ENCODE measurements at places on chromosomes 2 and 18. TPM values are rescaled to one million over a fixed set of nuclear protein-coding genes. Genes with fewer than 3 reads are reported as not detected.

LRP1B gene
- total RNA-seq: 0.46 TPM

TMEM200C gene
- total RNA-seq: 0.20 TPM

RESP18 gene
- not detected for total RNA-seq

DNA sequence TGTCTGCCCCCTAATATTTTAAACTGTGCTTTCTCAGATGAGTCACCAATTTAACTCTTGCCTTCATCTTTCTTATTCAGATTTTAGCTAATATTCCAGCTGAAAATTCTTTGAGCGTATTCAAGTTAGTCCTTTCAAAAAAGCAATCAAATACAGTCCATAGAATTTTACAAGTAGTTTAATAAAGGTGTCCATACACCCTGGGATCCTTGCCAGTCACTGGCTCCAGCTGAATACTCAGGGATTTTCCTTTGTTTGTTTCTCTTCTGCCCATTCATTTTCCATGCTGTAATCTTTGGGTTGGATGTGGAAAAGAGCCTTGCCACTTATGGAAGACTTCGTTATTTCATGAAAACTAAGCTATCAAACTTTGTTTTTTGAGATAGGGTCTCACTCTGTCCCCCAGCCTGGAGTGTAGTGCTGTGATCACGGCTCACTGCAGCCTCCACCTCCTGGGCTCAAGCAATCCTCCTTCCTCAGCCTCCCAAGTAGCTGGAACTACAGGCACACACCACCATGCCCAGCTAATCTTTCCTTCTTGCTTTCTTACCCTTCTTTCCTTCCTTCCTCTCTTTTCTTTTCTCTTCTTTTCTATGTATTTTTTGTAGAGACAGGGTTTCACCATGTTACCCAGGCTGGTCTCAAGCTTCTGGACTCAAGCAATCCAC lies 34.0 kb downstream of the VSNL1 start:
- H3K4me1 ChIP-seq: no peaks in the 10 kb centered on the region
- H3K4me3 ChIP-seq: no peak overlapping the region
- no peak overlapping the region for H3K27ac ChIP-seq
- H3K36me3 ChIP-seq: no peaks in the 10 kb centered on the region
- DNase-seq: no peak
- no peaks in the 10 kb centered on the region for H3K27me3 ChIP-seq

- no peaks in the 10 kb centered on the region for H3K27me3 ChIP-seq
- H3K4me3 ChIP-seq: no peak overlapping the region
- H3K27ac ChIP-seq: no peak overlapping the region
- DNase-seq: no peak
Observed at GRCh38 chr2:99496021-99496420, 6.2 kb upstream of the REV1 start.

- H3K4me3 ChIP-seq: no peak overlapping the region
- H3K27me3 ChIP-seq: no peaks in the 10 kb centered on the region
- no peak for DNase-seq
- no peak overlapping the region for H3K27ac ChIP-seq
Observed at GRCh38 chr2:234462218-234462992, 34.5 kb downstream of the ARL4C start.

DNA sequence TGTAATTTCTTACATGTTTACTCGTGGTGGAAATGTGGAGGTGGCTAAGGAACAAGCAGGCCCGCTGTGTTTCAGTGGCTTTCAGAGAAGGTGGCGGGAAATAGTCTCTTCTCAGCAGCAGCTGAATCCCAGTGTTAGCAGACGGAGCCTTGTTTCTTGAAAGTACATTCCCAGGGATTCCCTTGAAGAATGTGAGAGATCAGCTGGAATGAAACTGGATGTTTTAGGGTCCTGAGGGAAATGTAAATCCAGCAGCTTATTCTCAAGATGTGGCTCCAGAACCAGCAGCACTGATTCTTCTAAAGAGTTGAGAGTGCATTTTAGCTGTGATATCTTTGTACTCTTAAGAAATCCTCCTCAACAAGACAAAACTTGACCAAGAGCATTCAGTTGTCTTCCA lies 59.1 kb downstream of the CDC42EP3 start:
- no peak for DNase-seq
- no peaks in the 10 kb centered on the region for H3K36me3 ChIP-seq
- H3K4me1 ChIP-seq: peaks cover 14% of the 10 kb centered on the region
- no peak overlapping the region for H3K27ac ChIP-seq
- no peak overlapping the region for H3K4me3 ChIP-seq

GRCh38 chr2:37875403-37875906 lies 49.6 kb upstream of the RMDN2 start:
- H3K27me3 ChIP-seq: no peaks in the 10 kb centered on the region
- no peaks in the 10 kb centered on the region for H3K36me3 ChIP-seq
- H3K4me1 ChIP-seq: no peaks in the 10 kb centered on the region
- no peak overlapping the region for H3K4me3 ChIP-seq
- peak overlapping the region; percentile 52 for H3K27ac ChIP-seq

GRCh38 chr18:23824240-23824639 lies 135.0 kb downstream of the LAMA3 start:
- no peak for DNase-seq
- H3K4me3 ChIP-seq: no peak overlapping the region
- no peaks in the 10 kb centered on the region for H3K36me3 ChIP-seq
- no peaks in the 10 kb centered on the region for H3K27me3 ChIP-seq
- H3K27ac ChIP-seq: no peak overlapping the region
- peaks cover 3% of the 10 kb centered on the region for H3K4me1 ChIP-seq

DNA sequence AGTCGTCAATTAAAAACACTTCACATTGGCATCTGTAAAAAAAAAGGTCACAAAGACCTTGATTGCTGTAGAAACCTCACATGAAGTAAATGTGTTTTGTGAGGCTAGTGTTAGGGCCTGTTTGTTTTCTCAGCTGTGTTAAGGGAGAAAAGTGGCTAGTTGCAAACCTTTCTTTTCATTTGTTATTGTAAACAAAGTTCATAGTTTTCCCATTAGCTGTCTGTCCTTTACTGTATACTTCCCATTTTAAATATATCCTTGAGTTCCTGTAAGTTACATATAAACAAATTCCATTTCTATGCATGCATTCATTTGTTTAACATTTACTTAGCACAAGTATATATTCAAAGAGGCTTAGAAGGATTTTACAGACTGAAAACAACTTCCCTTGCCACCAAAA lies 1250.2 kb downstream of the LRP1B start:
- H3K27me3 ChIP-seq: no peaks in the 10 kb centered on the region
- no peak overlapping the region for H3K27ac ChIP-seq
- H3K4me1 ChIP-seq: no peaks in the 10 kb centered on the region
- H3K4me3 ChIP-seq: no peak overlapping the region
- no peaks in the 10 kb centered on the region for H3K36me3 ChIP-seq
- no peak for DNase-seq

DNA sequence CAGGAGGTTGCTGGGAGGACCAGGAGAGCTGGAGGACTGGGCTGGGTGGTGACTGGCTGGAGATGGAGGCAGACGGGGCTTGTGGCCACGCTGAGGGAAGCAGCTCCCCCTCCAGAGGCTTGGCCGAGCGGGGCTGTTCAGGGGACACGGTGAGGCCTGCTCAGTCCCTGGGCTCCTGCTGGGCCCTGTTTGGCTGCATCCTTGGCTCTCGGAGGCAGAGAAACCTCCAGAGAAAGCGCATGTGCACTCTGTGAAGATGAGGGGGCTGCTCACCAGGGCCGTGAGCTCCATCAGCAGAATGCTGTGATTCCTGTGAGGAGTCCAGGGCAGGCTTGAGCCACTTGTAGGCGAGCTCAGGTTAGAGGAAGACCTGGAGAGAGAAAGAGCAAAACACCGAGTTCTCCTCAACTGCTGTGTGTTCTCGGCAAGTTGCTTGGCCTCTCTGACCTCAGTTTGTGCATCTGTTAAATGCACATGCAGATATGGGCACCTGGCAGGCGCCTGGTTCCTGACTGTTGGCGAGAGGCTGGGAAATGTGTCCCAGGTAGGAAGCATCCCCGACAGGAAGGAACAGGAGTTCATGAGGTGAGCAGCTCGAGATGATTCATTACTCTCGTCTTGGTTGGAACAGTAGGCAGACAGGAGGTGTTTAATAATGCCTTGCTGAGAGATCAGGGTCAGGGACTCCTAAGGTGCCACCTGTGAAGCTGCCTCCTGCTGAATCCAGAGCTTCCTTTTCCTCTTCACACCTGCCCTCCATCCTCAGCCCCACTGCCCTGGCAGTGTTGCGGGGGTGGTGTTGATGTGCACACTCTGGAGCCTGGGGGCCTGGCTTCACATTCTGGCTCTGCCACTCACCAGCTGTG lies 941 bp downstream of the ZAP70 start:
- peak; percentile 46 for DNase-seq
- H3K4me1 ChIP-seq: no peaks in the 10 kb centered on the region
- H3K4me3 ChIP-seq: peak overlapping the region; percentile 32
- H3K27ac ChIP-seq: peak overlapping the region; percentile 42
- no peaks in the 10 kb centered on the region for H3K27me3 ChIP-seq

- no peaks in the 10 kb centered on the region for H3K27me3 ChIP-seq
- peaks cover 12% of the 10 kb centered on the region for H3K4me1 ChIP-seq
- no peak overlapping the region for H3K4me3 ChIP-seq
- DNase-seq: no peak
- H3K27ac ChIP-seq: no peak overlapping the region
- H3K36me3 ChIP-seq: no peaks in the 10 kb centered on the region
Observed at GRCh38 chr2:86750240-86750839, 30.2 kb downstream of the RMND5A start.

DNA sequence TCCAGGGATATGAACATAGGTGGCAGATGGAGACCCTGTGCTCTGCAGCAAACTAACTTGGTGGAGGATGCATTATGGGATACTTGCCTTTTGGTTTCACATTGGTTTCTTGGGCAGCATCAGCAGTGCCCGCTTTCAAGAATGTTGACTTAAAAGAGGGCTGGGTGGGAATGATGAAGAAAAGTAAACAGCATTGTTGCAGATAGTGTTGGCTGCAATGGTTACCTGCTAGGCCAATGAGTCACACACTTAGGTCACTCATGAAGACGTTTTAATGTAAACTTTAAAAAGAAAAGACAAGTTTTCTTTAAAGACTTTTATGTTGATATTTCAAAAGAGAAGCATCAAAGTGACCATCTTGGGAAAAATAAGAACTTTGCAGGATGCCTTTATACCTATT lies 26.1 kb upstream of the FAM237A start:
- H3K27ac ChIP-seq: no peak overlapping the region
- DNase-seq: no peak
- H3K27me3 ChIP-seq: no peaks in the 10 kb centered on the region
- no peaks in the 10 kb centered on the region for H3K36me3 ChIP-seq

Measured in upper lobe of left lung (tissue), 6 donors.